ENCODE measurements at places on chromosomes 7 and 10.

GRCh38 chr7:9507290-9507689 lies 1073.9 kb downstream of the NXPH1 start:
- DNase-seq: no peak

GRCh38 chr10:31340343-31340742 lies 21.3 kb downstream of the ZEB1 start:
- DNase-seq: no peak

DNA sequence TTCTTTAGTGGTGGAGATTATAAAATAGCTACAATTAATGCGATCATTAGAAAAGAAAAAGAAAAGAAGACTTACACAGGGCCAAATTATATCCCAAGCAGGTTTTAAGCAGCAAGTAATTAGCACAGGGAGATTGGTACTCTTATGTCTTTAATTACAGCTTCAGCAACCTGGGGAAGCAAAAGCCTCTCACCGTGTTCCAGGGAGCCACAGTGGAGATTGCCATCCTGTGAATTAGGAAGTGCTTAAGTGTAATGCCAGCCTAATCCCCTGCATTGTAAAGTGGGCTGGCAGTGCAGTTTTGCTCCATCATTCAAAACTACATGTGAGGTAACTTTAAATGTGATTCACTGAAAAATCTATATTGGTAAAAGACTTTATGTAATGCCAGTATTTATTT lies 533.5 kb upstream of the COBL start:
- no peak for DNase-seq

GRCh38 chr7:92788559-92789183 lies 47.7 kb downstream of the CDK6 start:
- no peak for DNase-seq

- no peak for DNase-seq
These were observed 35.9 kb downstream of the FZD1 start for GRCh38 chr7:91299952-91300775.

GRCh38 chr10:124719213-124719851 lies 24.8 kb downstream of the FAM53B start:
- no peak for DNase-seq

GRCh38 chr10:132248455-132249225 lies 59.1 kb downstream of the STK32C start:
- peak; percentile 72 for DNase-seq

GRCh38 chr10:93656155-93656554 lies 43.8 kb downstream of the PDE6C start:
- no peak for DNase-seq

DNA sequence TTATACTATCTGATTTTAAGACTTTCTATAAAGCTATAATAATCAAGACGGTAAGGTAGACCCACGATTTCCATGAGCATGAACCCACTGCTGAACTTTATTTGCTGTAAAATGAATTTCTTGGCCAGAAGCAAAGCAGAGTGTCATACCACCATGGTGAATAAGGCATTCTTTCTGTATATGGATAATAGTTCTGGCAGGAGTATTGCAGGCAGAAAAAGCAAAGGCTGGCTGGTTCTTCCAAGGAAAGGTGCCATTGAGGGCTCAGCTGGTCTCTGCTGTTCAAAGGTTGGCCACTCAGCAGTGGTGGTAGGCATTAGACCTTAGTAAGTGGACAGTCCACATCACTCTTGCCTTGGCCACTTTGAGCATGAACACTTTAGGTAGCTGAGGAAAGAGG lies 104.1 kb upstream of the KCNMA1 start:
- no peak for DNase-seq

GRCh38 chr10:79254333-79255006 lies 92.8 kb upstream of the PPIF start:
- no peak for DNase-seq

DNA sequence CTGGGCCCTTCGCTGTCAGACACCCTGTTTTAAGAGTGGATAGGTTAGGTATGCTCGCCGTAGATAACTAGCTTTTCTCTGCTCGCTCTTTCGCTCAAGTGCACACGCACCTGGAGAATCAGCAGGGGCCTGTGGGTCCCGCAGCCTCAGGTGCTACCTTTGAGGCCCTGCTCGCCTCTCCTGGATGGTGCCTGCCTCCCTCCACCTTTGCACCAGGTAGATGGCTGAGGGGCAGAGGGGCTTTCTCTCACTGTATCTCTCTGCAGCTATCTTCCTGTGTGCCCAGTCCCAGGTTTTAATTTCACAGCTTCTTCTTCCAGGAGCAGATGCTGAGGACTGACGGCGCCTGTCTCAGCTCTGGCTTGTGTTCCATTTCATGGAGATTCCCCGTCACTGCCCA lies 227.9 kb downstream of the TCF7L2 start:
- no peak for DNase-seq

GRCh38 chr10:92430103-92430502 lies 139.1 kb downstream of the MARCHF5 start:
- no peak for DNase-seq

DNA sequence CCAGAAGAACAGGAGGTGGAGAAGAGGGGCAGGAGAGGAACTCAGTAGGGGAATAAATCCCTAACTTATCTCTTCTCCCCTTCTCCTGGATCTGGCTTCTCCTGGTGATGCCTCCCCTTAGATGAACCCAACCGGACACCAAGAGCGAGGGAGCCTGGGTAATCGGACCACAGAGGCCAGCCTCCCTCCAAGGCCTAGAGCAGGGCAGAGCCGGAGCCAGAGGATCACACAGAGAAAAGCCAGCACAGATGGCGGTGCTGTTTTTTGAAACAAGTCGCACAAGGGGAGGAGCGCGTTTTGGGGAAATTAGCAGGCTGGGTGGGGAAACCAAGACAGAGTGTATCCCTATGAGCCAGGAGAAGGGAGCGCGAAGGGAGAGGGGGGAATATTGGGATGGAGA lies 4.9 kb upstream of the SRRM3 start:
- no peak for DNase-seq

- DNase-seq: no peak
These were observed 11.1 kb downstream of the RBP4 start for GRCh38 chr10:93589648-93590562.

- DNase-seq: peak; percentile 48
These were observed 353.4 kb downstream of the TNS3 start for GRCh38 chr7:47228386-47229014.

DNA sequence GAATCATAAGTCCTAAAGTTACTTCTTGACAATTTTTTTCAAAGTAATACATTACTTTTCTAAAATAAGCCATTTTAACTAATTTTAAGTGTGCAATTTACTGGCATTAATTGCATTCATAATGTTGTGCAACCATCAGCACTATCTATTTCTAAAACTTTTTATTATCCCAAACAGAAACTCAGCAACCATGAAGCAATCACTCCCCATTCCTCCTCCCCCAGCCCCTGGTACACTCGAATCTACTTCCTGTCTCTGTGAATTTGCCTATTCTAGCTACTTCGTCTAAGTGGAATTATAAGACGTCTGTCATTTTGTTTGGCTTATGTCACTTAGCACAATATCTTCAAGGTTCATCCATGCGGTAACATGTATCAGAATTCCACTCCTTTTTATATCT lies 84.9 kb downstream of the MKX start:
- DNase-seq: no peak

GRCh38 chr10:116763440-116763839 lies 21.1 kb upstream of the HSPA12A start:
- DNase-seq: no peak

- no peak for DNase-seq
These were observed 37.2 kb upstream of the SLC35G1 start for GRCh38 chr10:93856349-93857145.

DNA sequence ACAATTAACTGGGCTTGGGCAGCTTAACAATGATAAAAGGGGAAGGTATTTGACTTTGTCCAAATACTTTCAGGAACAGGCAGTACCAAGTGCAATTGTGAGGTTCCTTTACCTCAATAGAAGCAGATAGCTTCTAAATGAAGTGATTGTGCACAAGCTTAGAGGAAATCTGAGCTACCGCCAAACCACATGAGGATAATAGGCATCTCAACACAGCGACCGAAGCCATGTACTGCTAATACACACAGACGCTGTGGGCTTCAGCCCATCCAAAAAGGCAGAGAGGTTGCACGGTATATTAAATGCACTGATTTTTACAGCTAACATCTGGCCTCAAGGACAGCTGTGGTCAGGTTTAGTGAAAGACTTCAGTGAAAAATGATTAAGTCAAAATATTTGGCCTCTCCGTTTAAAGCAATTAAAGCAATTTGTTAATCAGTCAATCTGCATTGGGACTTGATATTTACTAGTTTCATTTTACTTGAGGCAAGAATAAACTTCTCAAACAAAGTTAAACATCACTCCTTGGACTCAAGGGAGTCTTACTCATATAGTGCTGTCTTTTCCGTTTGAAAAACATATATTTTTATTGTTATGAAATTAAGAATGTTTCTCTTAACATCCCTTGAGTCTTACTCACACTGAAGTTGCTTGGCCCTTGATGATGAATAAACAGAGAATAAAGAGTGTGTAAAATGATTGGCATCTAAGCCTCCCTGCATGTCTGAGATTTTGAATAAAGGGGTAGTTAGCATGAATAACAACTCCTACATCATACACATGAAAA lies 306.3 kb downstream of the C7orf25 start:
- DNase-seq: no peak

DNA sequence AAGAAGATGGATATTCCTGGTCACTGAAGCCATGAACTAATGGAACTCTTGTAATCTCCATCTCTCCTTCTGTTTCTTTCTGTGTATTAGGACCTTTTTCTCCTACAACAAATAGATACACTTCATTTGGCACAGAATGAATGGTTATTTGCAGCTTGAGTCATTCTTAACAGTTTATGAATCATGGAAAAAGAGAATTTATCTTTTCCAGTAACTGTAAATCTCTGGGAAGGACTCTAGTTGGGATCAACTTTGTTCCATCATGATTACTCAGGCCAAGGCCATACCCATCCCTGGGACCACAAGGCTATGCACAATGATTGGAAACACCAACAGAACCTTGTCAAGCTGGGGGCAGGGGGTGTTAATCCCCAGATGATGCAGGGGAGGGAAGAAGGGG lies 36.1 kb upstream of the MDFIC start:
- DNase-seq: no peak

DNA sequence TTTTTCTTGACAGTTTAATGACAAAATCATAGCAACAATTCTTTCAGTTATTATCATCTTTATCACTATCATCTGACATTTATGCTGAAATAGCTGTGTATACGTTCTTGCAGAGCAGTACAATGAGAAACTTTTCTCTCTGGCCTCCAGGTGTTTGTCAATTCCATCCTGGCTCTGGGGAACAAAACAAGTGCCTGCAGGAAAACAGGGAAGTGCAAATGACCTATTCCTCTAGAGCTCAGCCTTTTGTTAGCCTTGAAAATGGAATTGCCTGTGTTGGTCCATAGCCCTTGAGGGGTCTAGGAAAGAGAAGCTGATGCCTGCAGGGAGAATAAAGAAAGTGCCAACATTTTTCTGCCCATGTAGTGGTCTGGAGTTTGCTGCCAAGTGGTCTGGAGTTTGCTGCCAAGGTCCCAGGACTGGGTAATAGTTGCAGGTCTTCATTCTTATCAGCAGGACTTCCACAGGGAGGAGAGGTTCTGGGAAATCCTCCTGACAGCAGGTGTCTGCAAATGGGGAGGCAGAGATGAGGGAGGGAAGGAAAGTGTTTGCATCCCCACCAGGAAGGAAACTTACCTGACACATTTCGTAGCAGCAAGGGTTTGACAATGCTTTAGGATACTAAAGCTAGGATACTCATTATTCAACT lies 10.1 kb upstream of the CSTF2T start:
- no peak for DNase-seq

DNA sequence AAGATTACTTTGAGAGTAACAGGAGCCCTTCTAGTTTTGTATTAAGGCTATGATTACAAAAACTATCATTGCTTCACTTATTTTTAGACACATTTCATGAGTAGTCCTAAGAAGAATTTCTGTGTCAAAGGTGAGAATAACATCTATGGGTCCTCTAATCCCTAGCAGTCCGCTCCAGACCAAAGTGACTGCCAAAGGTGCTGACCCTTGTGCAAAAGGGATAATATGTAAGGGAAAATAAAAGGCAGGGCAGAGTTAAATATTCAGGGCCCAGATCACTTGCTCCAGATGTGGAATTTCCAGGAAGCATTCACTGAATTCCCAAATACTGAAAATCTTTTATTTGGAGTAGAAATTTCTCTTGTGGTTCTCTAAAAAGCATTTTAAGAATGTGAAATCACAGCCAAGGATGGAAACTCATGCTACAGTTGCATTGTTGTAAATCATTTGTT lies 29.3 kb downstream of the RHOBTB1 start:
- DNase-seq: no peak

DNA sequence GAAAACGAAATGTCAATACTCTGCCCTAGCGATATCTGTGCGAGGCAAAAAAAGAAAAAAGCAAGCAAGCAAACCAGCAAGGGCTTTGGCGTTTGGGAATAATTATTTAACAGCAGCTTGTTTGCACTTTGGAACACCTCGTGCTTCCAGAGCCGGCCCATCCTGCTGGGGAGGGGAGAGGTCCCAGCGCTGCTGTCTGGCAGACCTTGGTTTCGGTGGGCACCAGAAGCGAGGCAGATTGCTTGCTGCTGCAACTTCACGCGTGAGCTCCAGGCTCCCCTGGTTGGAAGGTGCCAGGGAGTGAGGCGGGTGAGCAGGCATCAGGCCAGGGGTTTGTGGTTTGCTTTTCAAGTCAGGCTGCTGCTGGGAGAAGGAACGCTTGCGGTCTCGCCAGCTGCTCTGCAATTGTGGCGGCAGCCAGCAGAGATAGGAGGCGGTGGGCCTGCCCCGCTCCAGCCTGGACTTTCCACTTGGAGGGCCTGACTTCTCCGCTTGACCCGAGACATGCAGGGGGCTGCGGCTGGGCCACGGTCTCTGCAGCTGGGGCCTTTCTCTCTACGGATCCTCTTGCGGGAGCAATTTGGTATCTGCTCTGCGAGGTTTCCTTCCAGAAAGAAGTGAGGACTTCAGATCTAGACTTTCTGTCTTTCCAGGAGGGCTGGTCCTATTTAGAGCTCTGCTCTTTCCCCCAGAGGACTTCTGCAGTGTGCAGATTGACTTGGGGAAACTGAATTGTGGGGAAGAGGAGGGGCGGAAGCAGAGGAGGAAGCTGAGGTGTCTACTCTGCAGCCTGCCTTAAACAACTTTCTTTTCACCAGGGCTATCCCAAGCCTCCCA lies 131.4 kb downstream of the PRPF18 start:
- peak; percentile 25 for DNase-seq

GRCh38 chr7:81187753-81188152 lies 268.9 kb upstream of the SEMA3C start:
- DNase-seq: no peak

GRCh38 chr7:18540396-18540795 lies 44.8 kb downstream of the HDAC9 start:
- no peak for DNase-seq

- no peak for DNase-seq
These were observed 562.0 kb upstream of the SEMA3D start for GRCh38 chr7:85748861-85749260.

Measured in WTC11 (cell line).